ENCODE measurements at places on chromosomes 7 and 10.

DNA sequence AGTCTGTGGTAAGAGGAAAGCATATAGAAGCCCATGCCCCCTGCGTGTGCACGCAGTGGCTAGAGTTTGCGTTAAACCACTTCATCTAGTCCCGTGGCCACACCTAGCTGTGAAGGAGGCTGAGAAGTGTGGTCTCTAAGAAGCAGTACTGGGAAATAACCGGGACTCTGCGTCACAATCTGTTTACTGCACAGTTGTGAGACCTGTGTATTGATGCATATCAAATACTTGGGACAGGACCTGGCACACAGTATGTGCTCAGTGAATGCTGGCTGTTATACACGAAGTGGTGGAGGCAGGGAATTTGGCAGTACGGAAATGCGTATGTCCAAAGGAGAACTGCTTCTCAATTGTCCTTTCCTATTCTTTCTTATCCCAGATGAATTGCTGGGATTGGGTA lies 149.5 kb downstream of the ARHGAP21 start:
- DNase-seq: no peak

- DNase-seq: no peak
Observed at GRCh38 chr10:61188691-61189090, 244.7 kb upstream of the RHOBTB1 start.

- no peak for DNase-seq
Observed at GRCh38 chr7:135913404-135913803, 63.8 kb downstream of the MTPN start.

- no peak for DNase-seq
Observed at GRCh38 chr7:151494298-151495284, 25.1 kb downstream of the RHEB start.

DNA sequence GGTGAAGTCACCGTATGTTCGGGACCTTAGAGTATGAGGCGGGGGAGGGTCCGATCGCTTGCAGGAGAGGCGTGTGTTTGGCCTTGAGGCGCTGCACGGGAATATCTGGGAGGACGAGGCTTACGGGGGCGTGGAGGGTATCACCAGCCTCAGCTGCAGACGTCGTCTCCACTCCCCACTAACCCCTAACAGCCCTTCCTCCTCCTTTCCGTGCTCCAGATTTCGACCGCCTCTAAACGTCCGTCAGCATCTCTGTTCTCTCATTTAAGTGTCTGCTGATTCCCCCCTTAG lies 23.5 kb upstream of the ZNF12 start:
- no peak for DNase-seq
